Activated CD8-positive, alpha-beta memory T cell treated with anti-CD3 and anti-CD28 coated beads, Interleukin-2, amount 10 ng/mL, durations not matched to agents 7 days and 5 days (primary cell): ENCODE measurements at places on chromosomes 7 and 10.

- H3K4me3 ChIP-seq = no peak overlapping the region
- no peak for DNase-seq
- peak overlapping the region; percentile 91 for H3K27ac ChIP-seq
- peaks cover 31% of the 10 kb centered on the region for H3K4me1 ChIP-seq
- H3K36me3 ChIP-seq = peaks cover 55% of the 10 kb centered on the region
- no peaks in the 10 kb centered on the region for H3K27me3 ChIP-seq
Observed at GRCh38 chr7:158657189-158657746, 47.3 kb downstream of the NCAPG2 start.

- DNase-seq = peak; percentile 7
- H3K27ac ChIP-seq = peak overlapping the region; percentile 61
- peaks cover 66% of the 10 kb centered on the region for H3K27me3 ChIP-seq
- peaks cover 5% of the 10 kb centered on the region for H3K36me3 ChIP-seq
Observed at GRCh38 chr10:129962031-129962871, 1.8 kb downstream of the EBF3 start.

- no peak for DNase-seq
- no peak overlapping the region for H3K4me3 ChIP-seq
- H3K27ac ChIP-seq = no peak overlapping the region
Observed at GRCh38 chr10:88291289-88292184, 291.6 kb downstream of the RNLS start.

- H3K4me1 ChIP-seq = no peaks in the 10 kb centered on the region
- H3K36me3 ChIP-seq = no peaks in the 10 kb centered on the region
- H3K4me3 ChIP-seq = no peak overlapping the region
- DNase-seq = no peak
- no peaks in the 10 kb centered on the region for H3K27me3 ChIP-seq
Observed at GRCh38 chr10:35739998-35740397, 97.9 kb upstream of the FZD8 start.

DNA sequence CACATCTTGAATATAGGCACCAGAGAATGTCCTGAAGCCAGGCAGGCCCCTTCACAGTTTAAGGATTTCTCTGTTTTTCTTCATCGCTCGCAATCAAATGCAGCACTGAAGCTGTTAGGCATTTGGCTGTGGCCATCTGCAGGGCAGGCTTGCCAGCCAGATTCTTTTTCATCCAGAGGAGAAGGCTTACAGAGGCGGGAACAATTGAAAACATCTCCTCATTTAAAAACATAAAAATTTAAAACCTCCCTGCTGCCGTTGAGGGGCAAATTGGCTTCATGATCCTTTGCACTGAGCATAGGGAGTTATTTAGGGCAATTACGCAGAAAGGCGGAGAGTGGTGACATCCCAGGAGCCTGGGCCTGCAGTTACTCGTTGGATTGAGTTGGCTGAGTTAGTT, 500.0 kb downstream of the TYW1 start:
- no peaks in the 10 kb centered on the region for H3K4me1 ChIP-seq
- H3K4me3 ChIP-seq = no peak overlapping the region
- DNase-seq = no peak

- peaks cover 16% of the 10 kb centered on the region for H3K27me3 ChIP-seq
- DNase-seq = no peak
- H3K27ac ChIP-seq = no peak overlapping the region
- no peaks in the 10 kb centered on the region for H3K36me3 ChIP-seq
Observed at GRCh38 chr10:100697070-100697469, 48.3 kb upstream of the PAX2 start.

DNA sequence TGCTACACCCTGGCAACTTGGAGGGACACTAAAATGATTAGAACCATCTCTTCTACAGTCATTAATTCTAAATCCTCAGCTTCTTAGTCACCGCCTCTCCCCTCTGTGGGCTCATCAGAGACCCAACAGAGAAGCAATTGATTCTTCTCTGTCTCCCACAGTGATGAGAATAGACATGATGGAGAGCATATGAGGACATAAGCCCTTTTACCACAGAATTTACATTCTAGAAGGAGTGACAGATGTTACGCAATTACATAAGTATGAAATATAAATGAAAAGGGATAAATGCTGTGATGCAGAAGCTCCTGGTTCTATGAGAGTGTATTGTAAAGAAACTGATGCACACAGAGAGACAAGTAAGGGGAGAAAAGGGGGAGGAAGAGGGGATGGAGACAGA, 18.1 kb upstream of the ABCB5 start:
- H3K4me1 ChIP-seq = no peaks in the 10 kb centered on the region
- H3K27me3 ChIP-seq = no peaks in the 10 kb centered on the region
- no peak for DNase-seq
- H3K27ac ChIP-seq = no peak overlapping the region
- no peaks in the 10 kb centered on the region for H3K36me3 ChIP-seq

DNA sequence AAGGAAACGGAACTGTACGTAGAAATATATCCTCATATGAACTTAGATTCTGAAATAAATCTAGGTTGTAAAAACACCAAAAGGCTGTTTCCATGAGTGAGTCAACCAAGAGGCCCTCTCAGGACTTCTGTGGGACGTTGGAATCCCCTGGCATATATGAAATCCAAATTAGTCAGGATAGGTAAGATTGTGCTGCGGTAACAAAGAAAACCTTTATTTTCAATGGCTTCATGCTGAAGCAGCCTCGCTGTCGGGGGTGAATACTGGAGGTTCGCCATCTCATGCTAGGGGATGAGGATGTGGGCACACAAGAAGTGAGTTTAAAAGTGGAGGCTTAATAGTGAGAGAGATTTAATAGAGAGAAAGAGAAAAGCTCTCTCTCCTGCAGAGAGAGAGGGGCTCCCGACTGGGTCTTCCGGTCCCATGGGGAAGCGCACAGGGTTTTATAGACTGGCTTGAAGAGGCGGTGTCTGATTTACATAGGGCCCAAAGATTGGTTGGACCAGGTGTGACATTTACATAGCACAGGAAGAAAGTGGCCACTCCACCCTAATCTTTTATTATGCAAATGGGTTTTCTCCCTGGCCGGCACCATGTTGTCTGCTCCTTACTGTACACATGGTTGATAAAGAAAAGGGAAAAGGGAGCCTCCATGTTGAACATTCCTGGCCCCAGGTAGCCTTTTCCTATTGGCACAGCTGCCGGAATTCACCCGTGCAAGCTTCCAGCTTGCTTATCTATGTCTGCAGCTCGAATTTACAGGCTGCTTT, 52.3 kb upstream of the SEPHS1 start:
- DNase-seq = no peak
- no peaks in the 10 kb centered on the region for H3K36me3 ChIP-seq
- H3K27ac ChIP-seq = no peak overlapping the region
- no peak overlapping the region for H3K4me3 ChIP-seq
- H3K4me1 ChIP-seq = no peaks in the 10 kb centered on the region

DNA sequence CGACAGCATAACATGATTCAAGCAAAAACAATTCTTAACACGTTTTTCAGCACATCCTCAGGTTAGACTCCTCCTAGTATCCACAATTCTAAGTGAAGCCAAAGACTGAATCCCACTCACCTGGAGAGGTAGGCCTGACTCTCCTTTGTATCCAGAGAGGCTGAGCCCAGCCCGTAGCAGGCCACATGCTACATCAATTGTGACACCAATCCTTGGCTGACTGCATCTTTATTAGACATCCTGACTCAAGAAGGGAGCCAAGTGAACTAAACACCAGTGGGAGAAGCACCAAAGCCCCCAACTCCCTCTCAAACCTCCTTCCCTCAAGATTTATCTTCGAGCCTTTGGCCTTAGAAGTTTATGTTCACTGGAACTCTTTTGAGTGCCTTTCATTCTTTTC, 125.5 kb upstream of the PDLIM1 start:
- DNase-seq = no peak
- no peak overlapping the region for H3K27ac ChIP-seq
- H3K4me1 ChIP-seq = no peaks in the 10 kb centered on the region
- H3K36me3 ChIP-seq = no peaks in the 10 kb centered on the region
- H3K4me3 ChIP-seq = no peak overlapping the region

- peaks cover 77% of the 10 kb centered on the region for H3K36me3 ChIP-seq
- no peak overlapping the region for H3K27ac ChIP-seq
- no peak for DNase-seq
- no peak overlapping the region for H3K4me3 ChIP-seq
- peaks cover 52% of the 10 kb centered on the region for H3K4me1 ChIP-seq
Observed at GRCh38 chr7:26208040-26208439, 6.5 kb downstream of the CBX3 start.

GRCh38 chr10:103661198-103661950, 167.9 kb downstream of the NEURL1 start:
- H3K4me3 ChIP-seq = peak overlapping the region; percentile 88
- H3K27ac ChIP-seq = peak overlapping the region; percentile 74
- peaks cover 14% of the 10 kb centered on the region for H3K4me1 ChIP-seq
- peak; percentile 73 for DNase-seq
- peaks cover 23% of the 10 kb centered on the region for H3K36me3 ChIP-seq

- H3K4me1 ChIP-seq = peaks cover 2% of the 10 kb centered on the region
- DNase-seq = no peak
- H3K4me3 ChIP-seq = no peak overlapping the region
Observed at GRCh38 chr10:374354-374753, 239.1 kb downstream of the ZMYND11 start.
